ENCODE measurements at places on chromosomes 4 and X. TPM values are rescaled to one million over a fixed set of nuclear protein-coding genes. Genes with fewer than 3 reads are reported as not detected.

- H3K4me3 ChIP-seq, result no peak overlapping the region
- no peaks in the 10 kb centered on the region for H3K4me1 ChIP-seq
- no peak overlapping the region for H3K27ac ChIP-seq
- no peaks in the 10 kb centered on the region for H3K27me3 ChIP-seq
Observed at GRCh38 chrX:33204889-33205288, 6.5 kb downstream of the DMD start.

- no peaks in the 10 kb centered on the region for H3K27me3 ChIP-seq
- H3K36me3 ChIP-seq, result no peaks in the 10 kb centered on the region
- no peak overlapping the region for H3K27ac ChIP-seq
- H3K4me1 ChIP-seq, result no peaks in the 10 kb centered on the region
- DNase-seq, result no peak
- no peak overlapping the region for H3K4me3 ChIP-seq
Observed at GRCh38 chrX:45166781-45167180, 33.9 kb downstream of the DIPK2B start.

- peak; percentile 79 for DNase-seq
- peaks cover 4% of the 10 kb centered on the region for H3K27me3 ChIP-seq
- H3K36me3 ChIP-seq, result no peaks in the 10 kb centered on the region
- peak overlapping the region; percentile 71 for H3K4me3 ChIP-seq
- H3K27ac ChIP-seq, result no peak overlapping the region
Observed at GRCh38 chr4:168631241-168632162, 134.7 kb downstream of the PALLD start.

Gene ANK2
- total RNA-seq, result 53.1 TPM

Gene SATL1
- total RNA-seq, result not detected

GRCh38 chrX:19955306-19955705 lies 35.6 kb downstream of the BCLAF3 start:
- H3K36me3 ChIP-seq, result no peaks in the 10 kb centered on the region
- peak; percentile 4 for DNase-seq
- H3K4me1 ChIP-seq, result peaks cover 13% of the 10 kb centered on the region
- no peak overlapping the region for H3K4me3 ChIP-seq

GRCh38 chr4:112144546-112145325 lies 518 bp upstream of the FAM241A start:
- no peaks in the 10 kb centered on the region for H3K27me3 ChIP-seq
- no peaks in the 10 kb centered on the region for H3K36me3 ChIP-seq
- peak overlapping the region; percentile 100 for H3K4me3 ChIP-seq
- no peak for DNase-seq
- H3K27ac ChIP-seq, result no peak overlapping the region

Gene CLDN22
- total RNA-seq, result not detected

- no peak overlapping the region for H3K4me3 ChIP-seq
- no peaks in the 10 kb centered on the region for H3K27me3 ChIP-seq
- no peaks in the 10 kb centered on the region for H3K36me3 ChIP-seq
- no peaks in the 10 kb centered on the region for H3K4me1 ChIP-seq
- DNase-seq, result no peak
Observed at GRCh38 chr4:175125410-175126068, 207.4 kb downstream of the ADAM29 start.

Gene MAOA
- 0.76 TPM for total RNA-seq

DNA sequence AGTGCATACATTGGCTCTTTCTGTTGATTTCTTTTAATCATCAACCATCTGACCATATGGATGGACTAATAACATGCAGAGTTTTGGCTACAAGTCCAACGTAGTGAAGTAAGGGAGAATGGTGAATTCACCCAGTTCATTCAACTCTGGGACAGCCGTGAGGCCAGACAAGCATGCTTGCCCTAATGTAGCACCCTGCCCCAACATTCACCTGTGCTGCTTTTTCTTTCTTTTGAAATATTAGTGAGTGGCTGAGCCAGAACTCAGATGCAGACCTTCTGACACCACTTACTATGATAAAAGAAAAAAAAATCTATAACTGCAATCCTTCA lies 17.5 kb downstream of the ARSJ start:
- DNase-seq, result no peak
- peak overlapping the region; percentile 79 for H3K27ac ChIP-seq
- peaks cover 47% of the 10 kb centered on the region for H3K4me1 ChIP-seq
- no peaks in the 10 kb centered on the region for H3K36me3 ChIP-seq
- no peak overlapping the region for H3K4me3 ChIP-seq

DNA sequence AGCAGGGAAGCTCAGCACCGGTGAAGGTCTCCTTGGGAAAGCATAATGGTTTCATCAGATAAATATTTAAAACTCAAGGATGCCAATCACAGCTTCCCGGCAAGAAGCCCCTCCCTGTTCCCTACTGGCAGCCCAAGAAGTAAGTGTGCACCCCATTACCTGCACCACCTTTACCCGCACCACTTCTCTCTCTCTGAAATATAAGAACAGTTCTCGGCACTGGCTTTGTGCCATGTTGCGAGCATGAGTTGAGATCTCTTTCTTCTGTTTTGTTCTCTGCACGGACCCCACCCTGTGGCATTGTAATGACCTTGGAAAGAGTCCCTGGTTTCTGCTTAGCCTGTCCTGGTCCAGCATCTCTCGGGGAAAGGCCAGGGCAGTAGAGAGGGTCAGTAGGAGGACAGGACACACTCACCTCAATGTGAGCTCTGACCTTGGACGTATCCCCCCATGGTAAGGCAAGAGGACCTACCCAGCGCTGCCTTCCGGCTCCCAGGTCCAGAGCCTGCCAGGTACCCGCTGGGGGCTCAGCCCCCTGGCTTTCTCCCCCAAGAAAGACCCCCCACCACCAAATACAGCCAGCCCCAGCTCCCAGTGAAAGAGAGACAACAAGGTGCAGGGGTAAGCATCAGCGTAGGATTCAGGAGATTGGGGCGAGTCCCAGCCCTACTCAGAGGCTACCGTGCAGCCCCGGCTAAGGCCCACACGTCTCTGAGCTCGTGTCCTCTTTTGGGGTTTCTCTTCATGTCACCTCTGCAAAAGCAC lies 80.7 kb downstream of the PSAPL1 start:
- no peak overlapping the region for H3K27ac ChIP-seq
- DNase-seq, result no peak
- peaks cover 14% of the 10 kb centered on the region for H3K4me1 ChIP-seq
- no peaks in the 10 kb centered on the region for H3K36me3 ChIP-seq
- H3K4me3 ChIP-seq, result no peak overlapping the region
- H3K27me3 ChIP-seq, result peaks cover 14% of the 10 kb centered on the region

DNA sequence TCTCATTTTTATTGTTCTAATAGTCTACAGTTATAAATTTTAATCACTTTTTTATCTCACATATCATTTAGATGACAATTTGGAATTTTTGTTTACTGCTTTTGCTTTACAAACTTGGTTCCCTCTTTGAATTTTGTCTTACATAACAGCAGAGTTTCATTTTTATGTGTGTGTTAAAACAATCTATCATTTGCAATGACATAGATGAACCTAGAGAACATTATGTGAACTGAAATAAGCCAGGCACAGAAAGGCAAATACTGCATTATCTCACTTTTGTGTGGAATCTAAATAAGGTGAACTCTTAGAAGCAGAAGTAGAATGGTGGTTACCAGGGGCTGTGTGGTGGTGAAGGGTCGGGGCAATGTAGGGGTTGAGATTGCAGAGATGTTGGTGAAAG lies 170.7 kb downstream of the GASK1B start:
- H3K36me3 ChIP-seq, result no peaks in the 10 kb centered on the region
- no peak overlapping the region for H3K4me3 ChIP-seq
- H3K27ac ChIP-seq, result no peak overlapping the region
- no peaks in the 10 kb centered on the region for H3K4me1 ChIP-seq
- H3K27me3 ChIP-seq, result no peaks in the 10 kb centered on the region

DNA sequence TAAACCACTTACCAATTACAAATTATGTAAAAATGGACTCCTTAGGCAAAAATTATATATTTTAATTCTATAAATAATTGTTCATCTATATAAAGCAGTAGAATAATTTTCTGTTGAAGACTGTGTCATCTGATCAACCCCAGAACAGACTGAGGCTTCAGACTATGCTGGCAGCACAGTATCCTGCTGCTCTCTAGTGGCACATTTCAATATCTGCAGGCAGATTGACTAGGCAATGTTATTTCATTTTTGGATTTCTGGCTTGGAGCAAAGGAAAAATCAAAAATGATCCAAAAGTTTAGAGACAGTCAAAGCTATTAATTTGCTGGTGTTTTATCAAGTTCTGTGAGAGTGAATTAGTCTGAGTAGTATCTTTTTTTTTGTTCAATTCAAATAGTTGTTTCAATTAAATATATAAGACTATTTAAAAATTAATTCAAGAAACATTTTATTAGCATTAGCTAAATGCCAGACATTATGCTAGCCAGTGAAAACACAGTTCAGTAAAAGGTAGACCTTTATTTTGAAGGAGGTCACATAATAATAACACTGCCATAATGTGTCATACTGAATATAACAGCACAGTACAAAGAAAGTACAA lies 21.3 kb upstream of the SULT1E1 start:
- H3K36me3 ChIP-seq, result no peaks in the 10 kb centered on the region
- H3K4me1 ChIP-seq, result no peaks in the 10 kb centered on the region
- no peaks in the 10 kb centered on the region for H3K27me3 ChIP-seq
- peak; percentile 77 for DNase-seq

Gene HTRA3
- 5.9 TPM for total RNA-seq

Gene FGF5
- 15.5 TPM for total RNA-seq

DNA sequence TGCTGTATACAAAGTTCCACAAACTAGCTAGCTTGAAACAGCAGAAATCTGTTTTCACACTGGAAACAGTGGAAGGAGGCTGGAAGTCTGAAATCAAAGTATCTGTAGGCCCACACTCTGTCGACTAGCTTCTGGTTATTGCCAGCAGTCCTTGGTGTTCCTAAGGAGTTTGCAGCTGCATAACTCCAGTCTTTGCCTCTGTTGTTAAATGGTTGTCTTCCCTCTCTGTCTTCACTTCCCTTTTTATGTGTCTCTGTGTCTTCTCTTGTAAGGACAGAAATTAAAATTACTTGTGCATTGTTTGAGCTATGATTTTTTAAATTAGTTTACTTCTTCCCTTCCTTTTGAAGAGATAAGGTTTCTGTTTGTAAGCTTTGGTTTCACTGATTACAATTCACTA lies 8.2 kb downstream of the MTHFD2L start:
- no peak for DNase-seq
- H3K4me3 ChIP-seq, result no peak overlapping the region
- H3K36me3 ChIP-seq, result 0 out of 2 replicates have a peak, but pooled peaks cover 11% of the 10 kb centered on the region
- no peaks in the 10 kb centered on the region for H3K27me3 ChIP-seq

Gene DAPP1
- not detected for total RNA-seq

Gene CCNG2
- 40.0 TPM for total RNA-seq

GRCh38 chr4:174460684-174461083 lies 61.6 kb downstream of the HPGD start:
- H3K4me3 ChIP-seq, result no peak overlapping the region
- H3K36me3 ChIP-seq, result no peaks in the 10 kb centered on the region
- no peaks in the 10 kb centered on the region for H3K4me1 ChIP-seq
- H3K27ac ChIP-seq, result no peak overlapping the region
- no peak for DNase-seq

Gene NEUROG2
- total RNA-seq, result not detected

DNA sequence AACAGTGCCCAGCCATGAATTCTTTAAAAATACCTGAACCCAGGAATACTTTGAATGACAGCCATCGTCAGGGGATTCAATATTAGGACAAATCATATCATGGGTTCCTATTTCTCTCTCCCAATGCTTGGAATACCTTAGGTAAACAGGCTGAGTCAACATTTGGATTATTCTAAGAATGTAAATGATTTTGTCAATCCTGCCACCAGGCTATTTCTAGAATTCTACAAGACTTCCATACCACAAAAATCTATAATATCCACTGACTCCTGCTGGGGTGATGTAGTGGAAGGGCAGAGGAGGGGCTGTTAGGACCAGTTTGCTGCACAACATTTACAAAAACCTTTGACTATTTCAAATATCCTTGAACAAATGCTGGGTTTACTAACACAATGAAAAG lies 65.2 kb downstream of the IGFBP7 start:
- H3K27ac ChIP-seq, result peak overlapping the region; percentile 57
- H3K27me3 ChIP-seq, result no peaks in the 10 kb centered on the region
- 0 out of 2 replicates have a peak overlapping the region, but pooled peaks have one; percentile 15 for H3K4me3 ChIP-seq
- H3K36me3 ChIP-seq, result no peaks in the 10 kb centered on the region
- H3K4me1 ChIP-seq, result peaks cover 50% of the 10 kb centered on the region

DNA sequence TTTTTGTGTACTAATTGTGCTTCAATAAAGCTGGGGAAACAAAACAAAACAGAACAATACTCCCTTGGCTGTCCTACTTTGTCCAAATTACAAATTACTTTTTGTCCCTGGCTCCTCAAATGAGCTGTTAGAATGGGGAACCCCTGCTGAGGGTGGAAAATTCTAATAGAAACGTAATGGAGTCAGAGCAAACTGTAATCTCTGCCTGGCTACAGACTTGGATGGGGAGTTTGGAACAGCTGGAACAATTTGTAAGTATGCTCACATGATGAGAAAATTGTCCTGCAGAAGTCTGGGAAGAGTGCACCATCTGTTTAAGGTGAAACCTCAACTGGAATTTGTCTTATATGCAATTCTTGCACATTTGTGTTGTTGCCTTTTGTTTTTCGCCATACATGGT lies 364.4 kb upstream of the CLNK start:
- no peaks in the 10 kb centered on the region for H3K4me1 ChIP-seq
- DNase-seq, result no peak
- no peaks in the 10 kb centered on the region for H3K36me3 ChIP-seq
- no peak overlapping the region for H3K27ac ChIP-seq

DNA sequence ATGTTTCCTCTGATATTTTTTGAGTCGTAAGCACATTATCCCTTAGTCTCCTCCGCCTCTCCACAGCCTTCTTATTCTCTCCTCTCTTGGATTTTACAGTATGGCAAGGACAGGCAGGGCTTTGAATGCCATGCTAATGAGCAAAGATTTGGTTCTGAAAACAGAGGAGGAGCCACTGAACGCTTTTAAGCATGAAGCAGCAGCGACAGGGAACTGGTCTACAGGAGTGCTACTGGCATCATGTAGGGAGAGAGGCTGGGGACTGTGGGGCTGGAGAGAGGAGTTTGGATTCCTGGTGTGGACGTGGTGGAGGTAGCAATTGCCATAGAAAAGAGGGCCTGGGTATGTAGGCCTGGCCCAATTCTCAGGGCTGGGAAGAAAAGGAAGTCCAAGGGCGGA lies 4.6 kb upstream of the CD99L2 start:
- no peak overlapping the region for H3K27ac ChIP-seq
- no peaks in the 10 kb centered on the region for H3K36me3 ChIP-seq
- no peaks in the 10 kb centered on the region for H3K4me1 ChIP-seq
- no peaks in the 10 kb centered on the region for H3K27me3 ChIP-seq
- H3K4me3 ChIP-seq, result no peak overlapping the region

All from GM23248 (cell line).